ENCODE measurements at places on chromosomes 7 and 10.

DNA sequence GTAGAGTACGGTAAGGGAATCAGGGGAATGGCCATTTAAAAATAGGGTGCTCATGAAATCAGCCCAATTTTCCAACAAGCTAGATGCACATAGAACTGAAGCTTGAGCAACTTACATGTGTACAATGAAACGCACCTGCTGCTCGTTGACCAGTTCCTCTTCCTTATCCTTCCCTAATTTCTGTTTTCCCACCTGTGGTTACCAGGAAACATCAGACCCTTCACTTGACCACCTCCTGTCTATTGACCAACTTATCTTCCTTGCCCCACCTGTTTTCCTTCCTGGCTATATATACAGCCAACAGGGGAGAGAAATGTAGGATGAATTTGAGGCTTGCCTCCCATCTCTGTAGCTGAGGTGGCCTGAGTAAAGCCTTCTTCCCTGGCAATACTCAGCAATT lies 37.8 kb upstream of the RAPGEF5 start:
- DNase-seq, result no peak

GRCh38 chr7:143811-144453 lies 48.4 kb upstream of the FAM20C start:
- DNase-seq, result no peak

DNA sequence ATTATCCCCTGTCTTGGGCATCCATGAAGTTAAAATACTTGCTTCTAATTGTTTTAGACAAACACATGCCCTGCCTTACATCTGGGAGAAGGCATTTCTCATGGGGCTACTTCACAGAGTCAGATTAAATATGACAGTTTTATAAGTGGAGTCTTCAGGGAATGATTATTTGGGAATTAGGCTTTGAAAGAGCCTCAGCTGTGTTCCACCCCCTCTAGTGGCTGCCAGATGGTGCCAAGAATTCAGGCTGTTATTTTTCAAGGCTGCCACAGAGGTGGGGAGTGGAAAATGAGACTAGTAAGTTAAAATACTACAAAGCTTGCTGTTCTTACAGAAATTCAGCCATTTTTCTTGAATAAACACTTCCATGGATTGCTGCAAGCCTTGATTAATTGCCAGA lies 45.8 kb upstream of the DNAH11 start:
- DNase-seq, result no peak

GRCh38 chr7:70481570-70482123 lies 650.3 kb upstream of the GALNT17 start:
- no peak for DNase-seq

- no peak for DNase-seq
These were observed 2.5 kb downstream of the PGAM2 start for GRCh38 chr7:44062903-44063295.

GRCh38 chr10:127151981-127152699 lies 44.3 kb downstream of the INSYN2A start:
- DNase-seq, result no peak

DNA sequence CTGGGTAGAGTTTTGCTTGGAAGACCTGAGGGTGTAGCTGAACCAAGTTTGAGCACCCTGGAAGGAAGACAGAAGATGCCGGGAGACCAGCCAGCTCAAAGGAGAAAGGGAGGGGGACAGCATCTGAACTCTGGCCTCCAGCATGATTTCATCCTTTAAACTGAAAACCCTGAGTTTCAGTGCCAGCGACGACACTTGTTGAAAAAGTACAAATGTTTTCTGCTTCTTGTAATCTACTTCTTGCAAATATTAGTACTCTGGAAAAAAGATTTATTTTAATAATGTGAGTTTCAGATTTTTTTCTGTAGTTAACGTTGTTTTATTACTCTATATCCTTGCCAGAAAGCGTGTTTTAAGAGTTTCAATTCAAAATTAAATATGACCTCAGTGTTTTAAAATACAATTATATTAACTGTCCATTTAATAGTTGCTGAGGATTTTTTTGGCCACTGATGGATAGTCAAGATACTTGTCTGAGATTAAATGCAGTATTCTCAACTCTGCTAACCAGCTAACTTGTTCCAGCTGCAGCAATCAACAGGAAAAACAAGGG lies 227.7 kb downstream of the MGMT start:
- DNase-seq, result no peak

DNA sequence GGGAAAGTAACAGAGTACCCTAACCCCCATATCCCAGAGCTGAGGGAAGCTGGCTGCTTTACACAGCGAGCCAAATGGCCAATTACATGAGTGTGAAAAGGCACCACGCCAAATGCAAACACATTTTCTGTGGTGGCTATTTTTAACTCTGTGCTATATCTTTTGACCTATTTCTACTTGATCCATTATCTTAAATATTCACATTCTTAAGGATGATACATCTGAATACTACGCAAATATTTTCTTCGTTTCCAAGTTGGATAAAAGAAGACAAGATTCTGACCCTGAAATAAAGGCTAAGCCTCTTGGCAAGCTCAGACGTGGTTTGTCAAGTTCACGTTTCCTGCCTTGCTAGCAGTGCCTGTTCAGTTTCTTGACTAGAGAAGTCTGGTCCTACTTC lies 146.7 kb upstream of the TMEM196 start:
- no peak for DNase-seq

- DNase-seq, result no peak
These were observed 2.0 kb upstream of the SPOCK2 start for GRCh38 chr10:72090326-72090725.

DNA sequence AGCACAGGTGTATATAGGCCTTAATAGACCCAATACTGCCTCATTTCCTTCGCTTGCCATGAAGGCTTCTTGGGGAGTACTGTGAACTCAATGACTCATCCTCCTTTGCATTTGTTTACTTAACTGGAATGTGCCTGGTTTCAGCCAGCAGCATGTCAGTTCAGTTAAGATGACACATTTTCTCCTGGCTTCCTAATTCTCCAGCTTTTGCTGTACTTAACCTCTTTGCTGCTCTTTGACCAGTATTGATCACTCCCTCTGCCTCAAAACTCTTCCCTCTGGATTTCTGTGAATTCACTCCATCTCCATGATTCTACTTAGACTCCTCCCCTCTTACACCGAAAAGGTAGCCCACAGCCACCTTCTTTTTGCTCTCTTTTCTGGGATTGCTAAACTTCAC lies 135.7 kb downstream of the MAGI2 start:
- no peak for DNase-seq

- DNase-seq, result no peak
These were observed 65.6 kb downstream of the CTBP2 start for GRCh38 chr10:125094806-125095205.

- DNase-seq, result no peak
These were observed 90.5 kb upstream of the TOMM7 start for GRCh38 chr7:22913158-22913557.

DNA sequence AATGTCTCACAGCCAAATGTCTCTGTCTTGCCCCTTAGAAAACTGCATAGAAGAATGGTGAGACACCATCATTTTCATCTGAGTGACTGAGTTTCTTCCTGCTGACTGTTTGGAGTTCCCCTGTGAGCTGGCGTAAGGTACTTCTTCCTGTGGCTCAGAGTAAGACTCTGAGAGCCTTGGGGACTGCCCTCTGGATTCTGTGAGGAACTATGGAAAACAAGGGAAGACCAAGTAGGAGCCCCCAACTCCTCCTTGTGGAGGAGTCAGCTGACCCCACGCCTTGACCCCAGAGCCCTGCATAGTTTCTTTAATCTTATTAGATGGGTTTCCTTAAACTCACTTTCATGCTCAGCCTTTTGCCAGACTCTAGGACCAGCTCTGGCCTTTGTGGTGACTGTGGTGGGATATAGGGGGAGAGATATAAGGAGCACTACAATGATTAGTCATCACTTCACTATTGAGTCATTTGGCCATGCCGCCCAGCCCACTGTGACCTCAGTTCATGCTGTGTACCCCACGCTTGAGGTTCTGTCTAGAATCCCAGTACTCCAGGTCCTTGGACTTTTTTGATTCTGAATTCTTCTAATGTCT lies 51.8 kb upstream of the FAM133B start:
- peak; percentile 70 for DNase-seq

- DNase-seq, result peak; percentile 14
These were observed 814 bp downstream of the RUFY2 start for GRCh38 chr10:68406111-68406814.

- no peak for DNase-seq
These were observed 221.7 kb downstream of the CDK14 start for GRCh38 chr7:90817846-90818245.

DNA sequence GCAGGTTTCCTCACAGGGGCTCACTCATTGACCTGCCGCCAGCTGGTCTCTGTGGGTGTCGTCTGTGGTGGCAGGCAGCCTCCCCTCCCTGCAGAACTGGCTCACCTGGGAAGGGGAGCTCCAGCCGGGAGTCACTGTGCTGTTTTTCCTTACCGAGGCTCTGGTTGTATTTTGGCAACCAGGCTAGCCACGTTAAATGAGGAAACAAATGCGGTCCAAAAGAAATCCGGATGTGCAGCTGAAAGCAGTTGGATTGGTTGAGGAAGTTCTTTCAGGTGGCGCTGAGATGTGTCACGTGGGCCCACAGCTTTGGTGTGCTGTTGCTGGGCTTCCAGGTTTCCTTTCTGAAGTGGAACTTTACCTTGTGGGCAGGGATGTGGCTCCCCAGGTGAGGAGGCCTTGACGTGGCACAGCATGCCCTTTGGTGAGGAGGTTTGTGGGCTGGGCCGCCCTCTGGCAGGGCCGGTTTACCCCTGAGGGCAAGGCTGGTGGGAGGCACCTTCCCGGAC lies 14.2 kb downstream of the MTURN start:
- peak; percentile 24 for DNase-seq

DNA sequence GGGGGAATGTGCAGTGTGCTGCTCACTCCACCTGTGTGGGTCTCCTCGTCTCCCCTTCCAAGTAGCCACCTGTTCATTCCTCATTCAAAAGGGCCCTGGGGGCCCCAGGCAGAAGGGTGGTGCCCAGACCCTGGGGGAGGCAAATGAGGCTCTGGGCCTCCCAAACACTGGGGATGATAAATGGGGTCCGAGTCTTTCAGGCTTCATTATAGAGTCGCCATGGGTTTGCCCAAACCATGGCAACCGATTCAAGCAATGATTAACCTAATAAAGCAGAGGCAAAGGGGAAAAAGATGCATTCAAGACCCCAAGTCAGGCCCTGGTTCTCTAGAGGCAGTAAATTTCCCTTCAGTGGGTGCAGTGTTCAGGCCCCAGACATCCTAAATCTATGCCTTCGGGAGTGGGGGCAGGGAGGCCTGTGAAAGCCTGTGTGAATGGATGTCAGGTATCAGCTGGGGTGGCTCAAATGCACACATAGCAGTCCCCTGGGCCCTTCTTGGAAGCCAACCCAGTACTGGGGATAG lies 10.4 kb downstream of the NEUROG3 start:
- no peak for DNase-seq

GRCh38 chr7:137669706-137670105 lies 177.1 kb downstream of the DGKI start:
- no peak for DNase-seq

- no peak for DNase-seq
These were observed 27.8 kb downstream of the HSPB1 start for GRCh38 chr7:76330261-76330660.

GRCh38 chr10:127755753-127756152 lies 18.8 kb downstream of the FOXI2 start:
- DNase-seq, result no peak

DNA sequence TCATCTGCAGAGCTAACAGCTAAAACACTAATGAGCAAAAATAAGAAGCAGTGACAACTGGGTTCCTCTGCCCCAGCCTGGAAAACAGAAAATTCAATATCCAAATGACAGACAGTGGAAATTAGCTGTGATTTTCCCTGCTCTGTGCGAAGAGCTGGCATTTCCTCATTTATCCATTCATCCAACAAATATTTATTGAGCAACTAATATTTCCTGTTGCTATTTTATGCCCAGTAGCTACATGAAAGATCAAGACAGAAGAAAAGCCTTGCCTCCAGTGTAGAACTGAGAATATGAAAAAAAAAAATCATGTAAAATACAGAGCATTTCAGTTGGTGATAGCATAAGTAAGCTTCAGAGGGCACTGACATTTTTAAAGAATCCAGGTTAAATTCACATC lies 140.9 kb downstream of the ABCA13 start:
- no peak for DNase-seq

DNA sequence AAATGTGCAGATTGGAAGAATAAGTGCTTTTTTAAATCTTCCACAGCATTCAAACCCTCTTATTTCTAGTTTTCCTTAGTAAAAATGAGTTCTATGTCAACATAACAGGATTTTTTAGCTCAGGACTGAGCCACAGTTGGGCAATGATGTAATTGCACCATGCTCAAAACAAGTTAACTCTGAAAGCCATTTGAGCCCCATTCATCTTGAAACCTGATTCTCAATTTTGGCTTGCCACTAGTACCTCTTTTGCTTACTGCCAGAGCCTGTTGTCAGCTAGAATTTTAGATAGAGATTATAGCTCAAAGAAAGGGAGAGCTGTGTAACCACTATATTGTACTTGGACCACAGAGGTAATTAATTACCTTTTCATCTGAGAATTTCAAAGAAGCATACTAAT lies 1028.5 kb upstream of the PHF14 start:
- DNase-seq, result no peak

DNA sequence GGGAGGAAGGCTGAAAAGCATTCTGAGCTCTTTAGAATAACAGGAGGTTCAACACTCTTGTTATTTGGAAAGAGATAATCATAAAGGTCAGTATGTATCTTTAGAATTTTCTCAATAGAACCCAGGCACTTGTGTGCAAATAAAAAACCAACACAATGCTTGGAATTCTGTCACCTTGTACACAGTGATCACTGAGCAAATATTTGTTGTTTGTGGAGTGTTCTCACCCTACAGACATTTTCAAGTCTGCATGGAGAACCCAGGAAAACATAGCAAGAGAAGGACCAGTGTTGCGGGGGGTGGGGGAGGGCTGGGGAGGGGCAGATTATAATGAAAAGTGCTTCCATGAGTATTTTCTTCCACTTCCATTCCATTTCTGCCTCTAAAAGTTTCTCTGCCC lies 87.4 kb downstream of the FAM107B start:
- DNase-seq, result no peak

DNA sequence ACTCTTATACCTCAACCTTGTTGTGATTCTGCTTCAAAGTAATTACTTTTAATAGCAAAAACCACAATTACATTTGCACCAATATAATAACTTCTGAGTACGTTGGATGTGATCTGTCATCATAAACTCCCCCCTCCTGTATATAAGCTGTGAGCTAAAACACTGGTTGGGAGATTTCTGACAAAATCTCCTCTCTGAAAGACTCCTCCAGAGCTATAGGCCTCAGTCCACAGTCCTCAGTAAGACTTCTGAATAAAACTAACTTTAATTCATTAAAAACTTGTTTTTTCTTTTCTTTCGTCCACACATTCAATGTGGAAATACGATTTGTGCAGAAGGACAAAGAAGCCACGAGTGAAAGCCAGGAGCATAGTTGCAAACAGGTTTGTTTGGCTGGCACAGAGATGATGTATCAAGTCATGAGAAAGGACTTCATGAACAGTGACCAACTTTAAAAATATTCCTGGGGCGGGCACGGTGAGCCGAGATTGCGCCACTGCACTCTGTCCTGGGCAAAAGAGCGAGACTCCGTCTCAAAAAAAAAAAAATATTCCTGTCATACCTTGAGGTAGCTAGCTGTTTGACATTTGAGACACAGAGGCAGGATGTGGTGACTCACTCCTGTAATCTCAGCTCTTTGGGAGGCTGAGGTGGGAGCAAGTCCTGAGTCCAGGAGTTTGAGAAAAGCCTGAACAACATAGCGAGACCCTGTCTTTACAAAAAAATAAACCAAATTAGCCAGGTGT lies 91.1 kb upstream of the ARHGAP21 start:
- no peak for DNase-seq
